AG09309 (cell line): ENCODE measurements at places on chromosomes 7 and 10.

GRCh38 chr7:39735903-39736302 lies 112.5 kb downstream of the RALA start:
- DNase-seq = no peak

- DNase-seq = no peak
Measured at GRCh38 chr7:30144657-30145306, 10.0 kb downstream of the MTURN start.

- DNase-seq = no peak
Measured at GRCh38 chr10:49277973-49278372, 21.0 kb upstream of the C10orf71 start.

DNA sequence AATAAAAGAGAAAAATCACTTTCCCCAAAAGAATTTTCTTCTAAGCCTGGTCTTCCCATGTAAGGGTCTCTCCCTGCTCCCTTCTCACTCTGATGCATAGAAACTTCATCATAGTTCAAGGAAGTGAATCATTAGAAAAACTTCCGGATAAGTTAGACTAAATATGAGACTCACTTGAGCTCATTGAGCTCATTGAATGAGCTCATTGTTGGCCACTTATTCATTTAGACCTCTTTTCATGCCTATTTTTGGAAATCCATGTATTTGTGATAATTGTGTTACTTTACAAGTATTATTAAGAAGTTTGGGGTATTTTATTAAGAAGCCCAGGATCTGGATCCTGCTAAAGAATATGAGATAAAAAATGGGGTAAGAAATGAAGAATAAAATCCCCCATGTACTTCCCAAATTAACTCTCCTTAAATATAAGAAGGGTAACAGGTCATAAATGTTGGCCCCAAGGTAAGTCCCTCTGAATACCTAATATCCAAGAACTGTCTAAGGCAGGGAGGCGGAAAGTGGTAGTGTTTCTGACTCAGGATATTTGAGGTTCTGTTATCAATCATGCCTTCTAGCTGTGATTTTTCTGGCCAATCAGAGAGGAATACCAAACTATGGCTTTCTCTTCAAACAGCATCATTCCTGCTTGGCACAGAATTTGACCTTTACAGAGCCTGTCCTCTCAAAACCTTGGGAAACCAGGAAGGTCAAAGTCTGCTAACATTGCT lies 236.5 kb upstream of the PTN start:
- no peak for DNase-seq

GRCh38 chr7:106196460-106197021 lies 84.4 kb upstream of the SYPL1 start:
- no peak for DNase-seq
